ENCODE measurements at places on chromosomes 2 and 18.
A peak's percentile ranks its signal among the peaks of the same experiment; 100 is the strongest.

GRCh38 chr2:62219407-62220159, 23.7 kb downstream of the B3GNT2 start:
- DNase-seq = no peak

- DNase-seq = no peak
Observed at GRCh38 chr2:218448934-218449333, 30.0 kb downstream of the VIL1 start.

DNA sequence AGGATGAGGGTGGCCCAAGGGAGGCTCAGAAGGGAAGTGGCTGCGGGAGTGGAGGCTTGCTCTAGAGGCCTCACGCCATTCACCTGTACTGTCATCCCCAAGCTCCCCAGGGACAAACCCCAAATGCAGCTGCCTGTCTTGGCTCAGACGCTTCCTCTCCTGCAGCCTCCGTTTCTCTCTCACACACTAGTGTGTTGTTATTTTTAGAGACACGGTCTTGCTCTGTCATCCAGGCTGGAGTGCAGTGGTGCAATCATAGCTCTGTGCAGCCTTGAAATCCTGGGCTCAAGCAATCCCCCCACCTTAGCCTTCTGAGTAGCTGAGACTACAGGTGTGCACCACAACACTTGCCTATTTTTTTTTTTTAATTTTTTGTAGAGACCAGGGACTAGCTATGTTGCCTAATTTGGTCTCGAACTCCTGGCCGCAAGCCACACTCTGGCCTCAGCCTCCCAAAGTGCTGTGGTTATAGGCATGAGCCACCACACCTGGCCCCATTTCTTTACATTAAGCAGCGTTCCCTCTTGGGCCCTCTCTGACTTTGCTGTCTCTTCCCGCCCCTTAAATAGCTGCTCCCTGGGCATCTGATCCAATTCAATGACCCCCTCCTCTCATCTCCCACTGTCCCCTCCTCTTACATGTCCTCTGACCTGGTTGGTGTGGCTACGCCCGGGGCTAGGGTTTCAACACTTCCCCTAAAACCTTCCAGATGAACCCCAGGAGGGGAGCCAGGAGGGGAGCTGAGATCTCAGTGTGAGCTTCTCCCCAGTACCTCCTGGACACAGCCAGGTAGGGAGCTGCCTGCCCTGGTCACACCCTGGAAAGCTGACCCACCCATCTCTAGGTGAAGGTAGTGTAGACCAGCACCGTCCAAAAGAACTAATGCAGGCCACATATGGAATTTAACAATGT, 24.0 kb upstream of the LOXHD1 start:
- no peak for DNase-seq

- DNase-seq = no peak
Observed at GRCh38 chr2:118380915-118381653, 292.8 kb downstream of the INSIG2 start.

GRCh38 chr18:32922951-32923430, 150.2 kb upstream of the KLHL14 start:
- DNase-seq = no peak

DNA sequence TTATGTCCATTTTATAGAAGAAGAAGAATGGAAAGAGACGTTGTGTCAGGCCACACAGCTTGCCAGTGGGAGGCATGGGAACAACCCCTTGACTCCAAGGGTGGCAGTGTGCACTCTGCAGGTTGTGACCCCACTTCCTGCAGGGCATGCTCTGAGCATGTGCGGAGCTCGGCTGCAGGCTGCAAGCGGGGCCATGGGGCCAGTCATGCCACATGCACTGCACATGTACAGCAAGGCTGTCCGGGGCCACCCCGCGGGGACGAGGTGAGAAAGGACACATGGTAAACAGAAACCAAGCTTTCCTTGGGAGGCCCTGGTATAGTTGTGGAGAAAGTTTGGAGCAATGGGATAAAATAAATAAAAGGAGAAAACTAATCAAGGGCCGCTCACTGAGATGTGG, 47.4 kb upstream of the DNMT3A start:
- DNase-seq = no peak

- no peak for DNase-seq
Observed at GRCh38 chr2:42618972-42619371, 50.5 kb downstream of the MTA3 start.

DNA sequence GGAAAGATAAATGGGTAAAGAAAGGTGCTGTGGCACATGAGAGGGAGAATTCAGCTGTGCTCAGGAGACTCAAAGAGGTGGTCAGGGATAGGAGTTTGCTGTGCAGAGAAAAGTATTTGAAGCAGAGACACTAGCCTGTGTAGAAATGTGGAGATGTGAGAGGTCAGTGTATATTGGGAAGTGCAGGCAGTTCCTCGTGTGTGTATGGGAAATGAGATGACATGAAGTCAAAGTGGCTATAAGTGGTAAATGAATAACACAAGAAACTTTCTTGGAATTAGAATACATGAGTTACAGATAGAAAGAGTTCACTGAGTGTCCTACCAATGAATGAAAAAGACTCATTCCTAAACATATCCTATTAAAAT, 11.6 kb downstream of the MAP3K20 start:
- DNase-seq = no peak

DNA sequence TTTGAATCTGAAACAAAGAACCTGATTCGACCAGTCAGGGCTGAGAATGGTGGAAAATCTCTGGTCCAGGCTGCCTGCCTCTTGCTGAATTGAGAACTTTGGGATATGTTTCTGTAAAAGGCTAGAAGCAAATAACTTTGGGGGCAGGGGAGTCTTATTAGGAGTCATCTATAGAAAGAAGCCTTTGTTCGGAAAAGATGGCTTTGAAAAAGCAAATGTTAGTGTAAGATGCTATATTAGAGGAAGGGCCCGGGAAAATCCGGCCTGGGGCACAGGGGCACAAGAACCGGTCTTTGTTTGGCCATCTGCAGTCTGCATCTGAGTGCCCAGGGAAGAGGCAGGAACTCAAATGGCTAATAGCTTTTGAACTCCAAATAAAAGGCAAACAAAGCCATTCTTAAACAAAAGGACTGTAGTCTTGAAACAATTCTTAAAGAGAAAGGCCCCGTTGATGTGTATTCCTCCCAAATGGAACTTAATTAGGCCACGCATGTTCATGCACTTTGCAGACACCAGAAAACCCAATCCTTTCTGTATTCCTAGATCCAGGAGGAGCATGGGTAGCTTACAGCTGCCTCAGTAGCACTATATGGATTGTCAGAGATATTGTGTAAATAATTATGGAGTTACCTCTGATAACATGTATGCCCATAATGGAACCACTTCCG, 180.0 kb upstream of the ARL4C start:
- no peak for DNase-seq

GRCh38 chr2:171136024-171136423, 24.7 kb downstream of the TLK1 start:
- no peak for DNase-seq

DNA sequence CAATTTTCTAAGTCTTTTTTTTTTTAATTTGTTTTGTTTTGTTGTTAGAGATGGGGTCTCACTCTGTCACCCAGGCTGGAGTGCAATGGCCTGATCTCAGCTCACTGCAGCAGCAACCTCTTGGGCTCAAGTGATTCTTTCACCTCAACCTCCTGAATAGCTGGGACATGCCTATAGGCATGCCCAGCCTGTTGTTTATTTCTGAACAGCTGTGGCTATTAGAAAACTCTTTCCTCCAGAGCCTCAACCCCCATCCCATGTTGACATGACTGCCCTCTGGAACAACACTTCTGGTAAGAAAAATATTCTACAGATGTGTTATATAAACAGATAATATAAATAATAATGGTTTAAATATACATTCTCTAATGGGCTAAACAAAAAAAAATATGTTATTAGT, 44.4 kb upstream of the TWSG1 start:
- DNase-seq = no peak

- DNase-seq = peak; percentile 46
Observed at GRCh38 chr2:73920577-73921545, 5.8 kb upstream of the DGUOK start.

DNA sequence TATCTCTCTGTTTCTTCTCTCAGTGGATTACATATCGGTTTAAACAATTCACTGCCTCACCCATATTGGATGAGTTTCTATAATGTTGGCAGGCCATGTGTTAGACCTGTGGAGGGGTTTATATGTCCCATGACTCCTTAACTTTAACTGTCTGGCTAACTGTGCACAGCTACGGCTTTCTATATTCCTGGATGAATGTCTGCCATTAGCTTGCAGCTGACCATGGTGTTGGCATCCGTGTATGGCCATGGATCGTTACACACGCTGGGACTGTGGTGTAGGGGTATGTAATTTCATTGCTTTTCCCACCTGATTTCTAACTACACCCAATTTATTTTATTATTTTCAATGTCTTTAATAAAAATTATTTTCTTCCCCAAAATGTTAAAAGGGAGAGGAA, 3.3 kb upstream of the TANC1 start:
- DNase-seq = no peak

- DNase-seq = no peak
Observed at GRCh38 chr2:43831543-43832294, 6.9 kb downstream of the ABCG5 start.

- no peak for DNase-seq
Observed at GRCh38 chr2:159900343-159900742, 102.3 kb upstream of the CD302 start.

All from activated naive CD8-positive, alpha-beta T cell treated with anti-CD3 and anti-CD28 coated beads for 36 hours (primary cell).